ENCODE measurements at places on chromosomes 1 and 21.
A peak's percentile ranks its signal among the peaks of the same experiment; 100 is the strongest.

DNA sequence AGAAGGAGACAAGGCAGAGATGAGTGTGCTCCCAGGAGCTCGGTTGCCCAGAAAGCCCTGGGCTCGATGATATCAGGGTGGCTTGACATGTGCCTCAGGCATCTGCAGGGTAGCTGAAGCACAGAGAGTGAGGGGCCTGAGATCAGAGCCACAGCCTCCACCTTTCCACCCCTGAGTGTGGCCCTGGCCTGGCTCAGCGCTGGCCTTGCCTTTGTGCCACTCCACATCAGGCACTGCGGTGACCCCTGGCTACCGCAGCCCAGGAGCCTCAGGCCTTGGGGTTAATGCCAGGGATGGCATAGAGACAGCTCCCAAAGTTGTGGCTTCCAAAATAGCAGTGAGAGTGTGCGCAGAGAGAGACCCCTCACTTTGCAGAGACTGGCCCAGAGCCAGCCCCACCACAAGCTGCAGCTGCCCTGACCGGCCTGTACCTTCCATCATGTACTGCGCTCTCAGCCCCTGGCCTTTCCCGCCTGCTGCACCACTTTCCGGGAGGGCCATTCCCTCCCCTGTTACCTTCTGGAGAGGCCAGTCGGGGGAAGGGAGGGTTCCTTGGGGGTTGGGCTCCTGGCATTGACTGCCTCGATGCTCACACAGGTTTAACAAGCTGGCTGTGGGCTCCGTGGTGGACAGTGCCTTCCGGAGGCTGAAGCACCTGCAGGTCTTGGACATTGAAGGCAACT, 19.5 kb downstream of the PODN start:
- DNase-seq = no peak

DNA sequence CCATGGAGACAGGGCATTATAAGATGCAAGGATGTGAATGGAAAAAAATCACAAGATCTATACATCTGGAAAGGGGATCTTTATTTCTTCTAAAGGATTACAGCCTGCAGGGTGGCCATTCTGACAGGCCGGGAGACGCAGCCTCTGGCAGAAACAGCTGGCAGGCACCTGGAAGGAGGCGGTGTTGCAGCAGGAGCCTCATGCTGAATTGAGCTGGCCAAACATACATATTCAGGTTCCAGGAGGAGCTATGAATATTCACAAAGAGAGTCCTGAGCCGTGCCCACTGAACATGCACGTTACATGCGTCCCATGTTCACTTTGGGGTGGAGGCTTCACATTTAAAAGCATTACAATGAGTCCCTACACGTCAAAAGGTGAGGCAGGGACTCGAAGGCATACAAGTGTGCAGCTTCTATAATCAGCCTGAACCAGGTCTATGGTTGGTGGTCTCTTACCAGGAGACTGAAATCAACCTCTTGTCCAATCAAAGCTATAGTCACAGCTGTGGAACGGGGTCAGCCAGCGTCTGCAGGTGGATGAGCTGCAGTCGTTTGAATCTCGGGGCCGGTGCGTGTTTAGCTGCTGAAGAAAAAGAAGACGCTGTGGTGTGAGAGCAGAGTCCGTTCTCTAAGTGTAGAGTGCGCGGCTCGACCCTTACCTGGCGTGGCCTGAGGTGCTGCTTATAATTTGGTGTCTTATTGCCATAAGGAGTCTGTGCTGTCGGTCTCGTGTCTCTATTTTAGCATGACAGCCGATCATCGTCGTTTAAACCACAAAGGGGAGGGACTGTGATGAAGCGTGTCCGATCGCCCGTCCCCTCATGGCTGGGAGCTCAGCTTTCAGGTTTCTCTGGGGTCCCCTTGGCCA, 183.0 kb downstream of the ETS2 start:
- no peak for DNase-seq

- DNase-seq = peak; percentile 41
Observed at GRCh38 chr1:11736746-11737639, 1.1 kb downstream of the AGTRAP start.

GRCh38 chr1:194175251-194175650, 988.8 kb upstream of the B3GALT2 start:
- DNase-seq = no peak

DNA sequence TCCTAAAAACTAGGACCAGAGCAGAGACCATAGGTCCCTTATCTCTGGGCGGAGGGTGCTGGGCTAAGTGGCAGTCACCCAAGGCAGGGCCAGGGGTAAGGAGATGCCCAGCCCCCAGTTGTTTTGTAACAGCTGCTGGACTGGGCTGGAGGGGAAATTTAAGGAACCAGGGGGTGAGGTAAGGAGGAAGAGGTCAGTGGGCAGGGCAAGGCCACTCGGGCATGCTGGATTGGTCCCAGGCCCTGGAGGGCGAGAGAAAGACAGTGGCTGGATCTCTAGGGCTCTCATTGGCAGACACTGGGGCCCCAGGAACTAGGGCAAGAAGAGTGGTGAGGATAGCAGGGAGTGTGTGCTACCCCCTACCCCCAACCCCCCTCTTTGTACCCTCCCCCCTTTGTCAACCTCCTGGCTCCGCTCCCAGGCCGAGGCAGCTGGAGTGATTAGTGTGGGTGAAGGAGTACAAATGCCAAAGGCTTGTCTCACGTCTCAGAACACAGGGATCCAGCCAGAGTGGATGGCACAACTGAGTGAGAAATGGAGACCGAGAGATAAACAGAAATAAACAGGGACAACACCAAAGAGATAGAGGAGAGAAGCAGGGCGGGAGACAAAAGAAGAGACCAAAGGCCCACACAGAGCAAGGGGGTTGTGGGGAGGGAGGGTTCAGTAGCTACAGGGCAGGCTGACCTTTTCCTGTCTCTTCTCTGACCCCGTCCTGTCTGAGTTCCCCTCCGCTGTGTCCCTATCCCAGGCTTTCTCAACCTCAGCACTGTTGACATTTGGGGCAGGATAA, 20.5 kb upstream of the THRAP3 start:
- DNase-seq = no peak

GRCh38 chr21:14762734-14763694, 216.9 kb upstream of the SAMSN1 start:
- no peak for DNase-seq

GRCh38 chr1:12229386-12229834, 420 bp upstream of the VPS13D start:
- DNase-seq = no peak

GRCh38 chr1:201605385-201606010, 66.6 kb downstream of the NAV1 start:
- no peak for DNase-seq

Measured in hematopoietic multipotent progenitor cell treated with erythropoietin and hydrocortisone succinate and interleukin-3 and kit ligand, for 15 days (in vitro differentiated cells).